ENCODE measurements at places on chromosomes 6 and 20.

DNA sequence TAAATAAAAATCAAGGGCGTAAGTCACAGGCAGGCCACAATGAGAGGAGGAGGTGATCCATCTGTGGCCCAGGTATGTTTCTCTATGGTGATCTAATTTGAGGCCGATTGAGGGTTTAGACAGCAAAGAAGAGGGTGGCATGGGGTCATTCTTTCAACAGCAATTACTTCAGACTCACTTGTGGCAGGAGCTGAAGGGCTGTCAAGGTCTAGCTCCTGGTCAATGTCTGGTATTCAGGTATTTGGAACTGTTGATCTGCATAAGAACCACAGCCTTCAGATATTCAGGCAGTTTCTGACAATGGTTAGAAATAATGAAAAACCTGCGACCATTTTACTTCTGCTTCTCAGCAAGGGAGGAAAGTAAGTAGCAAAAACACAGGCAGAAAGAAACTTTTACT lies 259.6 kb downstream of the FOXC1 start:
- DNase-seq: no peak

DNA sequence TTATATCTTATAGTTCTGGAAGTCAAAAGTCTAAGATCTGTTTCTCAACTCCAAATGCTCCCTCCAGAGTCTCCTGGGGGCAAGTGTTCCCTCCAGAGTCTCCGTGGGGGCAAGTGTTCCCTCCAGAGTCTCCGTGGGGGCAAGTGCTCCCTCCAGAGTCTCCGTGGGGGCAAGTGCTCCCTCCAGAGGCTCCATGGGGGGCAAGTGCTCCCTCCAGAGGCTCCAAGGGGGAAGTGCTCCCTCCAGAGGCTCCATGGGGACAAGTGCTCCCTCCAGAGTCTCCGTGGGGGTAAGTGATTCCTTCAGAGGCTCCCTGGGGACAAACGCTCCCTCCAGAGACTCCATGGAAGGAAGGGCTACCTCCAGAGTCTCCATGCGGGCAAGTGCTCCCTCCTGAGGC lies 34.0 kb upstream of the THBS2 start:
- no peak for DNase-seq

DNA sequence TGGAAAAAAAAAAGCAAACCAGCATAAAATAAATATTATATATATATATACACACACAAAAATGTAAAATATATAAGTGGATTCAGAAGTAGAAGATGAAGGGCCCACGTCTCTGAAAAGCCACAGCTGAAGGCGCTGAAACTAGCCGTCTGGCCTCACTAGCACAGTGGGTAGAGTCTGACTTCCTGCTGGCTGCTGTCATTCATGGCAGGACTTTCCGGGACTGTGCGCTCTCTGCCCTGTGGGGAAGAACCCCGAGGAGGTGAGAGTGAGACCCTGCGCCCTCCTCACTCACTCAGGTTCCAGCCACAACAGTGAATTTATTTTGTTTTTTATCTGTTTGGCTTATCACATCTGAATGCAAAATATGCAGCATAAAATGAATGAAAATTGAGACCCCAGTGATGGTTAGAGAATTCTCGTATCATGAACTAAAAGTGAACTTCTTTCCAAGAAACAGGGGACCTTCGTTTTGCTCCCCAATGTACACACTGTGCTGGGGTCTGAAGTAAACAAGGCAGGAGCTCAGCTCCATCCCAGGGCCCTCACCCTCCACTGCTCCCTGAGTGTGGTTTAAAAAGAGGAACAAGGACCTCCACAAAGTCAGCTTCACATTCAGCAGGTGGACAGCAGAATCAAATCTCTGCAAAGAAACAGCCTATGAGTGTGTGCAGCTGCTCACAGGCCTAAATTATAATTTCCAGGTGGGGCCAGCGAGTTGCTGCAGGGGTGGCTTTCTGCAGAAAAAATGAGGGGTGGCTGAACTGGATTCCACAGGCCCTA lies 1.3 kb upstream of the RAMACL start:
- DNase-seq: no peak

GRCh38 chr20:59696476-59696875 lies 92.1 kb downstream of the PHACTR3 start:
- no peak for DNase-seq

GRCh38 chr20:40966103-40966502 lies 62.5 kb upstream of the TOP1 start:
- DNase-seq: no peak

DNA sequence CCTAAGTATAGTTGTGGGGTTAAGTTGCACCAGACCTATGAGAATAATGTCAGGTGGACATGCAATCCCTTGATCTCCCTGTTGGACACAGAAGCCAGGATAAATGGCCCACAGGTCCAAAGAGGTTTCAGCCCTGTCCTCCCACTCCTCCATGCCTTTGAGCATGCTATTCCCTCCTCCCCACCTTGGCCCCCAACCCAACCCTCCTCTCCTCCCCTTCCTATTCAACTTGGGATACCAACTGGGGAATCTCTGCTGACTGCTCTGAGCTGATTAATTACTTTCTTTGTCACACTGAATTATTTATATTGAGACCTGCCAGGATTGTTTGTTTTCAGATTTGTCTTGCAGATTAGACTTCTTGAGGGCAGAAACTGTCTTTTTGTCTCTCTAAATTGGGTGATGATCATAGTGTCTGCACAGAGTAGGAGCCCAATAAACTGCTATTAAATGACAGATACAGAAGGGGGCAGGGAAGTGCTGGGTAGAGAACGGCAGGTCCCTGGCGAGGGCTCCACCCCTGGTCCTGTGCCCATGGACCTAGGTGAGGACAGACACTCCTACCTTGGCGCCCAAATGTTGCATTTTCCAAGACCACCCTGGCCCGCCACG lies 120.9 kb downstream of the UNC5CL start:
- no peak for DNase-seq

GRCh38 chr6:11350294-11350693 lies 117.8 kb upstream of the NEDD9 start:
- no peak for DNase-seq

- no peak for DNase-seq
Measured at GRCh38 chr20:56702931-56703840, 74.1 kb downstream of the TFAP2C start.

- no peak for DNase-seq
Measured at GRCh38 chr6:18514180-18514579, 127.0 kb downstream of the RNF144B start.

DNA sequence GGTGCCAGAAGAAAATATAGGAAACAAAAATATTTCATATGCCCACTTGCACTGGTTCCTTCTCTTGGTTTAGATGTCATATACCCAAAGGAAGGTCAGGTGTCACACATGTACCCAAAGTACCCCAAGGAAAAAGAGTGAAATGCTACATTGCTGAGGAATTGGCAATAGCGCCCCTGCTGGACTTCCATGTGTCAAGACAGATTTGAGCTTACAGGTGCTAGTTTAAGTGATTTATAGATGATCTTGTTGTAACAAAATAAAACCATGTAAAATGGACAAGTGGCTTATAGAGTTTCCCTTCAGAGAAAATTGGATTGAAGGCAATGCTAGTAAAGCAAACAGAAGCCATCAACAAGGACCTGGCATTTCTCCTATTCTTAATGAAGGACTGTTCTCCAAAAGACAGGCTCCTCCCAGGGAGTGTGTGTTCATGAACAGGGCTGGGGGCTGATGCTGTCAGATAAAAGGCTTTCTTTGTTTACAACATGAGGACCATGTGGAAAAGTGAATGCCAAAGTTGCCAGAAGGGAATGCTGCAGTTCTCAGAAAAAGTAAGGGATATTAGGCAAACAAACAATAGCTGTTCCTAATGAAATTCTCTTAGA lies 64.3 kb upstream of the PAK5 start:
- DNase-seq: no peak

DNA sequence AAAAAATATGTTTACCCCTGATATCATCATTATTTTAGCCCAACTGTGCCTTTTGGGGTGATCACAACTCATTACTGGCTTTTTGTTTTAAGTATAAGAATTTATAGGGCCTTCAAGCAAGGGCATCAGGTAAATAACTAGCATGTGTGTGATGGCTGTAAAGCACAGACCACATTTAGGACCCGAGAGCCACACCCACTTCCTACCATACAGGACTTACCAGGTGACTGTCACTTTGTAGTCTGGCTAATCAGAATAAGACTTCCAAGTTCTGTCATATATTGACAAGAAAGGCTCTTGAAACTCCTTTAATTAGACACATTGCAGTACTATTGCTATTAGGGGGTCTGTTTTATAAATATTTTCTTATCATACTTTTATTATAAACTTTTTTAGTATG lies 31.1 kb downstream of the TMEM242 start:
- DNase-seq: no peak

DNA sequence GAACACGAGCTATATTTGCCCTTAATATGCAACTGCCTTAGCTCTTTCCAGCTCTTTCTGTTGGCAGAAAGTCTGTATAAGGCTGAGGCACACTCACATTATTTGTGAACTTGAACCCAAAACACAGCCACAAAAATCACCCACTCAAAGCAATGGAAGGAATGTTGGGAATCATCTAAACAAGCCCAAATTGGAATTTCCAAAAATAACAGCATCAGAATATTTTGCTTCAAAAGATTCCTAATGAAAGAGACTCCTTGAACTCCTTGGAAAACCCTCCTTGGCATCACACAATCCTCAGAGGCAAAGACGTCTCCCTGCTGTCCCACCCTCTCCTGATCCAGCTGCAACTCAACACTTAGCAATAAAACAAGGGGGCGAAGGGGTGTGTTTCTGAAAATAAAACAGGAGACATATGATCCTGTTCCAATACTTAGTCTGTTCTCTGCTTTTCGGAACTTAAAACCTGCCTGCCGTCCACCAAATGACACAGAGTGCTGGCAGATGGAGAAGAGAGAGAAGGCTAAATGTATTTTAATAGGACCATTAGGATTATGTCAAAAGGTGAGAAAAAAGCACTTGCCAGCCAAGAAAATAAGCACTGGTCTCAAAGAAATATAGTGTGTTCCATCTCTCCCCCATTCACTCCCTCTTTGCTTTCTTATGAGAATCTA lies 320.7 kb upstream of the JARID2 start:
- DNase-seq: no peak

- DNase-seq: no peak
Measured at GRCh38 chr6:18284261-18284660, 19.9 kb upstream of the DEK start.

DNA sequence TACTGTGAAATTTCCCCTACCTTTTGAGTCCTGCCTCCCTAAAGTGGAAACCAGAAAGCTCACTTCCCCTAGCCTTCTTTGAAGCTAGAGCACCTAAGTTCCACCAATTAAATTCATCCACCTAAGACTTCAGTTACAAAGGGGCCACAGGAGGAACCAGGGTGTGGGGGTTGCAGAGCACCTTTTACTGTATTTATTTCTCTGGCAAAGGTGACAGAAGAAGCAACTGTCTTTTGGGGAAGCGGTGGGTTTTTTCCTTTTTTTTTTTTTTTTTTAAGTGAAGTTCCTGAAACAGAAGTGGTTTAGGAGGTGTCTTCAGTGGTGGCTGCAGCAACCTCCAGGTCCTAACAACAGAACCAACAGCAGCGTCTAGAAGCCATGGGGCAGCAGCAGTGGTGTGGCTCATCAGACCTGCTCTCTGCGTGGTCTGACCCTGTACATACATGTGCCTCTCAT lies 13.1 kb downstream of the PSMB9 start:
- DNase-seq: no peak
